ENCODE measurements at places on chromosomes 11 and 22.

- no peak for DNase-seq
Observed at GRCh38 chr11:19994672-19995071, 165.6 kb downstream of the DBX1 start.

GRCh38 chr11:4054643-4055042, 40.0 kb upstream of the RRM1 start:
- DNase-seq = no peak

DNA sequence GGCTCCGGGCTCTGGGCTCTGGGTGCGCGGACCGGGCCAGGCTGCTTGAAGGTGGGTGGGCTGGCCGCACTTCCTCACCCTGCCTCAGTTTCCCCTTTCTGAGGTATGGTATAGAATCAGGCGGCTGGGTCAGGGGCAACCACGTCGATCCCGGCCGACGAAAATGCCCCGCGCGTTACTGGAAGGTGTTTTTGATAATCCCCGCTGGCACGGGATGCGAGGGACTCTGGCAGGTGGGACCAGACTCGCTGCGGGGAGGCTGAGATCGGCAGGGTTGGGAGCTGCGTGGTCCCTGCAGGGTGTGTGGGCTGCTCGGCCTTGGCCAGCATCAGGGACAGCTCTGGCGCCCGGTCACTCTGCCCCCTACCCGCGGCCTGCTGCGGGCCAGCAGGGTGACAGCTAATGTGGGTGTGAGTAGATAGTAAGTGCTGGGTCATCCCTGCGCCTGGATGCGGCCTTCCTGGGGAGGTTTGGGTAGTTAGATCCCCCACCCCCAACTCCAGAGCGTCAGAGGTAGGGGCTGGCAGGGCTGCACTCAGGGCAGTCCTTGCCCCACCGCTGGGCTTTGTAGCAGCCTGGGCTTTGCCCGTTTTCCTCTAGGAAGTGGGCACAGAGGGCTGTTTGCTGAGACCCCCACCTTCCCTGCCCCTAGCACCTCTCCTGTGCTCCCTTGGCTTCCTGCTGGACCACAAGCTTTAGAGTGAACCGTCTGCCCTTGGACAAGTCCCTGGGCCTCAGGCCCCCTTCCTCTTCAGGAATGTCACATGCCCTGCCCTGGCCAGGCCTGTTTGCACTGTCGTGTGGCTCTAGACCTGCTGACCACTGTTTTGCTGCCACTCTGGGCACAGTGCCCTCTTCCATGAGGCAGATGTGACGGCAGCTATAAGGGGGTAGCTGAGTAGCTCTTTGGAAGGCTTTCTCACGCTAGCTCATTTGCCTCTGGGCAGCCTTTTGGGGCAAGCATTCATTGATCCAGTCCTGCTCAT, 579 bp downstream of the TANGO2 start:
- DNase-seq = peak; percentile 65

GRCh38 chr11:36929401-36929800, 331.4 kb upstream of the RAG2 start:
- DNase-seq = peak; percentile 31

- no peak for DNase-seq
Observed at GRCh38 chr11:94077552-94078293, 50.9 kb upstream of the PANX1 start.

DNA sequence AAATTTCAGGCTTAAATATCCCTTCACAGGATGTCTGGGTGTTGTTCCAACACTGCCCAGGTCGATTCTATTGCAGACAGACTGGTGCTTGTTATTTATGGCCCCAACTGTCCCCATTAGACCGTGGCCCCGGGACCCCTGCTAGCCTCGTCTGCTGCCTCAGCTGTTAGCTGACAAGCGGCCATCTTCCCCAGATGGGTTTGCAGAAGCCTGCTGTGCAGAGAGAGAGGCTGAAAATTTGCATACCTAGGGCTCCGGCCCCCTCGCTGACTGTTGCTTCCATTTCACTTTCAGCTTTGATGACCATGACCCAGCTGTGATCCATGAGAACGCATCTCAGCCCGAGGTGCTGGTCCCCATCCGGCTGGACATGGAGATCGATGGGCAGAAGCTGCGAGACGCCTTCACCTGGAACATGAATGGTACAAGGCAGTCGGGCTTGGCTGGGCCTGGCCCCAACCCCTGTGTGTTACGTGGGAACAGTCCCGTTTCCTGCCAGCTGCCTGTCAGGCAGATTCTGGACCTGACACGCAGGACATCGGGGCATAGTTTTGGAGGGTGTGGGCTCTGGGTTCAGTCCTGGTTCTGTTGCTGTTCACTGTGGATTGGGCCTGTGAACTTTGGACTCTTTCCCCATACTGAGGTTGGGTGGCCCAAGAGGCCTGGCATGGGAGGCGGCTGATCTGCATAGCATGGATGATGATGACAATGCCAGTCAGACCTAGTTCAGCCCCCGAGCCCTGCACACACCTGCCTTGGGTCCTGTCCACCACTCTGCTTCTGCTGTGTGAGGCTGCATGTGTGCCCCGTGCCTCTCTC, 16.4 kb downstream of the SMARCB1 start:
- no peak for DNase-seq

DNA sequence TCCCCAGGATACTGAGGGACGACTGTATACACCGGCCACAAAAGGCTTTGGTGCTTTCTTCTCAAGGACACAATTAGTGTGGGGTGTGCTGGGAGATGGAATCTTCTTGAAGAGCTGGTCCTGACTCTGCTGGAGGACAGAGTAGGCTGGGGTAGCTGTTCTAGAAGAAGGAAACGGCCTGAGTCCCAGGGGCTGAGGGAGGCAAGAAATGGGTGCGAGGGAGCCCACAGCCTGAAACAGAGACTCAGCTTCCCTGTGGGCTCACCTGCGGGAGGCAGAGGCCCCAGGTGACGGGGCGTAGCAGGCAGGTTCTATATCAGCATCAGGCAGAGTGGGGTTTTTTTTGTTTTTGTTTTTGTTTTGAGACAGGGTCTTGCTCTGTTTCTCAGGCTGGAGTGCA, 36.6 kb downstream of the PARVG start:
- DNase-seq = no peak

- DNase-seq = no peak
Observed at GRCh38 chr22:37015587-37015878, 3.7 kb downstream of the TST start.

DNA sequence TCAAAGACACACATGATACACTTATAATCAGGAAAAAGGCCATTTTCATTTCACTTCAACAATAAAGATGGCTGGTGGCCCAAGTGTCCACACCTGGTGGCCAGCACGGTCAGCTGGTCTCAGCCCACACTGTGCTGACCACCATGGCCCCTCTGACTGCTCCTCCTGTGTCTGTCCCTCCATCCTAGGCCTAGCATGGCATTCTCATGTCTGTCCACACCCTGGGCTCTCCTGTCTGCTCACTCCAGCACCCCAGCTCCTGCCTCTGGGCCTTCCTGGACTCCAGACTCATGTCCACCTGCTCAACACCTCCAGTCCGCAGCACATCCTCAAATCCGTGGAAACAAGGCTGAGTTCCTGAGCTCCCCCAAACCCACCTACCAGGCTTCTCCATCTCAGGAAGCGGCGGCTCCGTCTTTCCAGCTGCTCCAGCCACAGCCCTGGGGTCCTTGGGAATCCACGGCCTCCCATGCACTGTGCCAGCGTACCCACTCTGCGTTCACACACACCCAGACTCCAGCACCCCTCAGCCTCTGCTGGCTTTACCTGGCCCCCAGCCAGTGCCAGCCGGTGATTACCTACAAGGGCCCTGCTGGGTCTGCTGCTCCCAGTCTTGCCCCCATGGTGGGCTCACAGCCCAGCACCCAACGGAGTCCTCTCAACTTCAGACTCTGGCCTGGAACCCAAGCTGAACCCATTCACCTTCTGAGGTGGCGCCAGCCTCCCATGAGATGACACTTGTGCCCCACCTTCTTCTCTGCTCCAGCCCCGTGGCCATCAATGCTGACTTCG, 13.9 kb downstream of the SIRT3 start:
- no peak for DNase-seq

GRCh38 chr11:441043-441417, 781 bp downstream of the ANO9 start:
- DNase-seq = no peak

DNA sequence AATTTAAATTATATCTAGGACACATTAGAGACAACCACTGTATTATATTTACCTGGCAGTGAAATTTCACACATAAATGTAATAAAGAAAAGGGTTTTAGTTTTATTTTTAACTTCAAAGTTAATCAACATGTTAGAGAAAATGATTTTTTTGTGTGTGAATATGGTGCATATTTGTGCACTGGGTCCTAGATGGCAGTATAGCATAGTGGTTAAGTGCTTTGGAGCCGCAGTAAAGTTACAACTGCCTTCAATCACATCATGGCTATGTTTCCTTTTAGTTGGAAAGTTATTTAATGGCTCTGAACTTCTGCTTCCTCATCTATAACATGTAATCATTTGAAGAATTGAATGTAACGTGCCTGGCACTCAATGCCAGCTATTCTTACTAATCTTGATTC, 108.9 kb upstream of the DDI1 start:
- DNase-seq = no peak

- DNase-seq = no peak
Observed at GRCh38 chr22:26276529-26277160, 107.4 kb downstream of the SEZ6L start.

DNA sequence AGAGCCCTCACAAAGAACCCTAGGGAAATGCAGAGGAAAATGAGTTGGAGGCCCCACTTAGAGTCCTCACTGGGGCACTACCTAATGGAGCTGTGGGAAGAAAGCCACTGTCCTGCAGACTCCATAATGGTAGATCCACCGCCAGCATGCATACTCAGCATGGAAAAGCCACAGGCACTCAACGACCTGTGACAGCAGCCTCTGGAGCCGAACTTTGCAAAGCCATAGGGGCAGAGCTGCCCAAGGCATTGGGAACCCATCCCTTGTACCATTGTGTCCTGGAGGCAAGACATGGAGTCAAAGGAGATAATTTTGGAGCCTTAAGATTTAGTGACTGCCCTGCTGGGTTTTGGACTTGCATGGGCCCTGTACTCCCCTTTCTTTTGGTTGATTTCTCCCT, 18.8 kb downstream of the BBOX1 start:
- no peak for DNase-seq

- DNase-seq = no peak
Observed at GRCh38 chr22:46175631-46176030, 25.3 kb downstream of the PPARA start.

GRCh38 chr11:40797981-40798380, 661.5 kb downstream of the LRRC4C start:
- DNase-seq = no peak

DNA sequence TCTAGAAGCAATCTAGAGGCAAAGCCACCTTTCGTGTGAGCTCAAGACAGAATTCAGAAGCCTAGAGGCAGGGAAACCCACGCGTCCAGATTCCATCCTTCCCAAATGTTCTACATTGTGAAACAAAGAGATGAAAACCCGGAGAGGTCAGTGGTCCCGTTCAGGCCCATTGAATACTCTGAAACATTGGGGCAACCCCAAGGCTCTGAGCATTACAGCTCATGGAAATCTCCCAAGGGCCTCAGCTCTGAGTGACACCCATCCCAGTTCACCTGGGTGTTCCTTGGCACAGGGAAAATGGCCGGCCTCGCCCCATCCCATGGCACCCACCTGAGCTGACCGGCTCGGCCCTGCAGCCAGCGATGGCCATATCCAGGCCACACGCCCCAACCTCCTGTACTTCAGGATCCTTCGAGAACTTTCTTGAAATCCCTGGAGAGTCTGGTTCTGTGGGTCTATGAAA, 128.6 kb upstream of the FGF3 start:
- no peak for DNase-seq

- no peak for DNase-seq
Observed at GRCh38 chr11:28910926-28911325, 802.7 kb downstream of the METTL15 start.

GRCh38 chr11:64238076-64238475, 2.8 kb upstream of the FKBP2 start:
- DNase-seq = no peak

DNA sequence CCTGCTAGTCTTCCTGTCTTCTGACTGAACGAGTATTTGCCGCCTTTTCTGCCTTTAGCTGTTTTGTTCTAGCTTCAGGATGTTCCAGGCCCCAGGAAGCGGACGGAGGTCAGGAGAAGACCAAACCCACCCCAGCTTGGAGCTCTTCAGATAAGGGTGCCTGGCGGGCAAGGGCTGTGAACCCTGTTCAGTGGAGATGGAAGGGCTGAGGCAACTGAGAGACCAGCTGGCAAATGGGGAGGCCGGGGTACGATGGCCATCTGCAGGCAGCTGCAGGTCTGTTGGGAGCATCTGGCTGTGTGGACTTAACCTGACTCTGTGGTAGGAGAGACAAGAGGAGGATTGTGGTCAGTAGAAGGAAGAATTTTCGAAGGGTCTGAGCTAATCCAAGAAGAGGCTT, 95.6 kb downstream of the CHST1 start:
- DNase-seq = no peak

DNA sequence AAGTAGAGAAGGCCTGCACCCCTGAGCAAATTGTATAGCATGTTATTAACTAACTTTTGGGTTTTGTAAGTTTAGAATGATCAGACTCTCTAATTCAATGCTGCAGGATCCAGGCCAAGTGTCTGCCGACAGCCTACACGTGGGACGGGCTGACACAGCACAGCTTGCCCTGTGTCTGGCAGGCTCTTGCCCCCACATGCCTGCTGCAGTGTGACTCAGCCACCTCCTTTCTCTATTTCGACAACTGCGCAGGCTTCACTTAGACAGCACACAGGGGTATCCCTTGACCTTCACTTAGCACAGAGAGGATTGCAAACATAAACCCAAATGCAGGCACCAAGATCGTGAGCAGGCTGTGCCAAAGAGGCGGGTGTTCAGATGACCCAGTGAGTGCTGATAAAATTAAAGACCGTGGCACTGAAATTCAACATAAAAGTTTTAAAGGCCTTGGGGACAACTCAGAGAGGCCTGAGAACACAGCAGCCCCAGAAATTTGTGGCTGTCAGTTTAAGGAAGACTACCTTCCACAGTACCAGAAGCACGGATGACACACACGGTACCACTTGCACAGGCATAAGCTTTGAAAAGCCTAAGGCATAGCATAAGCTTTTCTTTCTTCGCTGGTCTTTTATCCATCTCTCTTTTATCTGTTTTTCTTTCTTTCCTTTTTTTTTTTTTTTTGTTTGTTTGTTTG, 37.8 kb downstream of the SCN3B start:
- no peak for DNase-seq

- DNase-seq = peak; percentile 1
Observed at GRCh38 chr11:3123305-3123704, 41.8 kb downstream of the OSBPL5 start.

- peak; percentile 65 for DNase-seq
Observed at GRCh38 chr11:1652771-1653540, 23.4 kb downstream of the KRTAP5-5 start.

DNA sequence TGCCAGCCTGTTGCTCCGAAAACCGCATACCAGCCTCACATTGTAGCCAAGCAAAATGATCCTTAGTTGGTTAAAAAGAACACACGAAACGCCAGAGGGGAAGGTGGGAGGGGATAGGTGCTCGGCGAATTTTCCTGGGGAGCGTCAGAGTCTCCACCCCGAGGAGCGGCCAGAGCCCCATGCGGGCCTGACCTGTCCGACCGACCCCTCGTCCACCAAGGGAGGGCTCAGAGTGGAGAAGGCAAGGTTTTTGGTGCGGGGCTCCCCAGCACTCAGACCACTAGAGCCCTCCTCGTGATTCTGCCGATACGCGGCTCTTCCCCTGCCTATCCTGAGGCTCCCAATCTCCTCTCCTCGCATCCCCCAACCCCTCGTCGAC, 39.6 kb downstream of the DIXDC1 start:
- DNase-seq = no peak

All from hippocampal formation (tissue), 2 donors.